ENCODE measurements at places on chromosomes 12 and 14.

DNA sequence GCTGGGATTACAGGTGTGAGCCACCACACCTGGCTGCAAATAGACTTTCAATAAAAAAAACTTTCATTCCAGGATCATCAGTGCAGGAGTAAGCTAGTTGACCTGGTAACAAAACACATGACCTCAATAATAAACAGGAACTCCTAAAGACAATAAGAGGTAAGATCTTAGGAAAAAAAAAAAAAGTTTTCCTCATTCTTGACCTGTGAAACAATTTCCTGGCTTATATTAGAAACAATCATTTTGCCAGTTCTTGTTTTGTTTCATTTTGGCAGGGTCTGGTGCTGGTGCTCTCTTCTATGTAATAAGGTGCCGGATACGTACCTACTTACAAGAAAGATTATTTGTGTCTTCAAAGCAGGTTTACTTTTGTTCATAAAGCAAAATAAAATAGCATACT lies 90.6 kb upstream of the AMN1 start:
- DNase-seq: no peak

DNA sequence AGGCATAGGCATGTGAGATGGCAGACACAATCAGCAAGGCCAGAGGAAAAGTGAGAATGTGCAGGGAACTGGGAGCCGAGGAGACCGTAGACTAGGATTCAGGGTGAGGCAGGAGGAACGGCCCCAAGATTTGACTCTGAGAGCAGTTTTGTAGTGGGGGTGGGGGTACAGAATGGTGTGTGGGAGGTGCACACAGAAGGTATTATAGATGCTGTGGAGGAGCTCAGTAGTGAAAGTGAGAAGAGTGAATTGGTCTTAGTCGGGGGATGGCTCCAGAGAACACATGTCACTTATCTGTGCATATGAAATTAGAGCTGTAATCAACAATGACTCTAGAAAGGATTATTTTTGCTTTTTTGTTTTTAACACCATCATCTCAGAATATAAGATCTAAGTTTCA lies 11.9 kb downstream of the ZNF664 start:
- no peak for DNase-seq

GRCh38 chr14:103623883-103624482 lies 5.0 kb upstream of the KLC1 start:
- no peak for DNase-seq

GRCh38 chr12:117881517-117881916 lies 87.3 kb downstream of the KSR2 start:
- no peak for DNase-seq

DNA sequence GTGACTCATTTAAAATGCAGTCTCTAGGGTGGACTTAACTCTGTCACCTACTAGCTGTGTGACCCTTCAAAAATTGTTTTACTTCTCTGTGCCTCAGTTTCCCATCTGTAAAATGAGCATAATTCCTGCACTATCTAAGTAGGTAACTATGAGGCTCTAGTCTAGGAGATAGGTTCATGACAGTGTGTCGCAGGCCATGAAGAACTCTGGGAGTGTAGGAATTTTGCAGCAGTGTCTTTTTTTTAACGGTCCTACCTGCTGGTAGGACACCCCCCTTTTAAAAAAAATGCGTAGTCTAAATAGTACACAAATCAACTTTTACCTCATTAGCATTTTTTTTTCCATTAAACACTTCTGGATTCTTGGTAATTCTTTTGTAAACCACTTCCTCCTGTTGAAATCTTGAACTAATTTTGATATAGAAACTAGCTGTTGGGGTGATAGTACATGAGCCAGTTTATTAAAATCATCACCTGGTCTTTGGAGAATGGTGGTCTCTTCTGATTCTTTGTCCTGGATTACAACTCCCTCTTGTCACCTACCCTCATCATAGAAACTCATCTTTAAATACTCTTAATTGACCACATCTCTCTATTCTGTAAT lies 86.0 kb upstream of the SLC38A2 start:
- DNase-seq: no peak

GRCh38 chr12:77494296-77494695 lies 336.4 kb upstream of the NAV3 start:
- DNase-seq: no peak

GRCh38 chr12:132403636-132404434 lies 74.4 kb upstream of the GALNT9 start:
- DNase-seq: no peak

- DNase-seq: no peak
These were observed 8.3 kb downstream of the ANHX start for GRCh38 chr12:133227281-133227852.

DNA sequence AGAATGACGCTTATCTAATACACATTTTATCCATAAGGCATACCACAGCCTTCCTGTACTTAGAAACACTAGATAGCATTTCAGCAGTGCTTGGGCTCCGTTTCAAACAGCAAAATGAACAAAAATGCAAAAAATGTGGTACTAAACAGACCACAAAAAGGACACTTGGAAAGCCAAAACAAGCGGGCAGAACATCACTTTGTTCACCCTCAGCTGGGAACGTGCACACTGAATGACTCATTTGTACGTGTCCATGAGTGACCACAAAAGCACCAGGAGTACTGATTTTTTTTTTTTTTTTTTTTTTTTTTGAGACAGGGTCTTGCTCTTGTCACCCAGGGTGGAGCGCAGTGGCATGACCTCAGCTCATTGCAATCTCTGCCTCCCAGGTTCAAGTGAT lies 8.9 kb upstream of the FOXN3 start:
- DNase-seq: no peak

- DNase-seq: no peak
These were observed 197.2 kb upstream of the NUDT4 start for GRCh38 chr12:93180566-93180965.

- no peak for DNase-seq
These were observed 186.7 kb upstream of the NEDD1 start for GRCh38 chr12:96720363-96720705.

DNA sequence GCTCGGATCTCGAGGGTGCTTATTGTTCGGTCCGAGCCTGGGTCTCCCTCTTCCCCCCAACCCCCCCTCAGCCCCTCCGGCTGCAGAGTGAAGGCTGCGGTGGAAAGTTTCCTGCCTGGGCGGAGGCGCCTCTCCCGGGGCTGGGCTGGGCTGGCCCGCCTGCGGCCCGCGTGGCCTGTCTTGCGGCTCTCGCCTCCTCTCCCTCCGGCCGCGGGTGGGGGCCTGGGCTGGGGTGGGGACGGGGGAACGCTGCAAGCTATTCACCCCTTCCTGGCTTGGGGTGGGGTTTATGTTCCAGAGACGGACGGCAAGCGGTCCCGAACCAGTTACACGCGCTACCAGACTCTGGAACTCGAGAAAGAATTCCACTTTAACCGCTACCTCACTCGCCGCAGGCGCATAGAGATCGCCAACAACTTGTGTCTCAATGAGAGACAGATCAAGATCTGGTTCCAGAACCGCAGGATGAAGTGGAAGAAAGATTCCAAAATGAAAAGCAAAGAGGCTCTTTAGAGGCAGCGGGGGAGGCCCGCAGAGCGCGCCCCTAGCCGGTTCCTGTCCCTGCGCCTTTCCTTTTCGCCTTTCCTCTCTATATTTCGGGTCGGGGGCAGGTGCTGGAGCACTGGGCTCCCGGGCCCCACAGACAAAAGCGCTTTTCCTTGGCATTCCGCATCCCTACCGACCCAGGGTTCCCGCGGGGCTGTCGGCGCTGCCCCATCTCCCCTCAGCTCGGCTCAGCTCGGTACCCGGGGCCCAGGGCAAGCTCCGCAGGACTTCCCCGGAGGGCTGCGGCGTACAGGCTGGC lies 1.3 kb downstream of the HOXC5 start:
- no peak for DNase-seq

- no peak for DNase-seq
These were observed 166.0 kb downstream of the SLC38A4 start for GRCh38 chr12:46659824-46660223.

DNA sequence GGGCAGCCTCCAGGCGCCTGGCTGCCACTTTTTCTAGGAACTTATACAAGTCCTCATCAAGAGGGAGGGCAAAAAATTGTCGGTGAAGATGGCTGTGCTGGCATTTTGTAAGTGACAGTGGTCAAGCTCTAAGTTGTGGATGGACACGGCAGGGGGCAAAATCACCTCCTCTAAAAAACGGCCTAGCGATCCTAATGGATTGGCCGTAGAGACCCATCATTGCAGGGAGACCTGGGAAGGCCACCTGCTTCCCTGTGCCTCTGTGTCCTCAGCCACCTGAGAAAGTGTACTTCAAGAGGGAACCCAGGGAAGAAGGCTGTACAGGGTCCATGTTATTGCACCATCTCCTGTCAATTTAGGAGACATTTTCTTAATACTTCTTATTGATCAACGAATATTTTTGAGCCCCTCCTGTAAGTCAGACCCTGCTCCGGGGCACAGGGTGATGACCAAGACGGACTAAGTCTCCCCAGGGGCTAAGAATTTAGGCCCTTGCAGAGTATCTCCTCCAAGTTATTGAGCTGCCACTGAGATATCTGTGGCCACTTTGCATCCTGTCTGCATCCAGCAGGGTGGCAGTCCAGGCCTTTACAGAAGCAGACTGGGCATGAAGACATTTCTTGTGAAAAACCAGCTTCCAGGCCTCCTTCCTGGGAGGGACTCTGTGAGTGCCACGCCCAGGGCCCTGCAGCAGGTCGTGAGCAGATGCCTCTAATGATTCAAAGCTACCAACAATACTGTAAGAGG lies 40.5 kb downstream of the PSMA6 start:
- no peak for DNase-seq

GRCh38 chr12:68001486-68002466 lies 12.5 kb downstream of the IFNG-AS1 start:
- no peak for DNase-seq

GRCh38 chr12:116459011-116459875 lies 99.9 kb upstream of the MAP1LC3B2 start:
- no peak for DNase-seq

DNA sequence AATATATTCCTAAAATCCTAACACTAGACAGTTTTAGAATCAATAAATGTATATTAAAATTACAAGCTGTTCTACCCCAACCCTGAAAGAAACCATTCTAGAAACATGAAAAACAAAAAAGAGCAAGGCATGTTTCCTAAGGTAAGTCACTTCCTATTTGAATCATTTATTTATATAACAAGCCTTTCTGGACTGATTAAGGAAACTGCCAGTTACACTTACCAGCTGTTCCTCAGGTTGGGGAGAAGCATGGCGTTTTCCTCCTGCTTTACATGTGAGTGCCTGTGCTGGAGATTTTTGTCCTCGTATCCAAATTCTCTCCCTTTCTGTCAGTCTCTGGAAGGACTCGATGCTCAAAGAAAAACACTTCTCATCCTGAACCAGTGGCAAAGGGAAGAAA lies 183.3 kb downstream of the EFCAB11 start:
- no peak for DNase-seq

- DNase-seq: no peak
These were observed 38.4 kb downstream of the C12orf56 start for GRCh38 chr12:64352181-64352580.

DNA sequence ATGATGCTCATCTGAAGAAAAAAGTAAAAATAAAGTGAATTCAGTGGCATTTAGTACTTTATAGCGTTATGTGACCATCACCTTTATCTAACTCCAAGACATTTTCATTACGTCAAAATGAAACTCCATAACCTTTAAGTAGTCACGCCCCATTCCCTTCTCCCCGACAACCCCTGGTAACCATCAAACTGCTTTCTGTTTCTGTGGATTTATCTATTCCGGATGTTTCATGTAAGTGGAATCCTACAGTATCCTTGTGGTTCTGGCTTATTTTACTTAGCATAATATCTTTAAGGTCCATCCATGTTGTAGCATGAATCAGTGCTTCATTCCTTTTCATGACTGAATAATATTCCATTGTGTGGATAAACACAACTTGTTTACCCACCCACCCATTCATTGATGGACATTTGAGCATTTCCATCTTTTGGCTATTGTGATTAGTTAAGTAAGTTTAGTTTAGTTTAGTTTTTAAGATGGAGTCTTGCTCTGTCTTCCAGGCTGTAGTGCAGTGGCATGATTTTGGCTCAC lies 18.5 kb upstream of the MAP1LC3B2 start:
- no peak for DNase-seq

- no peak for DNase-seq
These were observed 338.6 kb downstream of the PCNX1 start for GRCh38 chr14:71245659-71246361.

DNA sequence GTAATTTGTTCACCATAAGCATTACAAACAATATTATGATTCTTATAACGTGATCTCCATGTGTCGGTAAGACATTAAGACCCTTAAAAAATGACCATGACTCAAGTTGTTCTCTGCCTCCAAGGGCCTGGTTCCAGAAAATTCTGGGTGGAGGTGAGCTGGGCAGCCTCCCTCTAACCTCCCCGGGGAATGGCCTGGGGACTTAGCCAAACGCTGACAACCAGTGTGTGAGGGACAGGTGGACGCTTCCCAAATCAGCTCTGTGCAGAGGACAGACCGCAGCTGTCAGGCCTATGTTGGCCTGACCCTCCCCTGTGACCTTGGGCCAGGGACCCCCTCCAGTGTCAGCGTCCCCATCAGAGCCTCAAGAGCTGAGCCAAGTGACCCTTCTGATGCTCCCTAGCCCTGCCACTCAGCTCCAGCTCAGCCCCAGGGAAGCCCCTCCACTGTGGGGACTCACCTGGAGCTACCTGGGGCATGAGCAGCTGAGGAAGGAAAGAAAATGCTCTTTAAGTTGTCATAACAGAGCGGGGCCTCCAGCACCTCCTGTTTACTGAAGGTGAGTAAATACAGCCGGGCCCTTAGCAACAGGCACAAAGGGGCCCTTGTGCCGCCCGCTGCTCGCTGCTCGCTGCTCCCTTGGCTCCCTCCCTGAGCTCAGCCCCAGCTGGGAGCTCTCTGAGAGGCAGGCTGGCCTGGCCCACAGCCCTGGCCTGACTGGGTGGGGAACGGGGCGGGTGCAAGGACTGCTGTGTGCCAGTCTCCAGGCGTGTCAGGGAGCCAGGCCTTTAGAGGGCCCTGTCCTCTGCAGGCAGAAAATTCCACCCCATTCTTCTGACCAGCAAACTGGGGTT lies 116.6 kb downstream of the CALM1 start:
- DNase-seq: no peak

GRCh38 chr14:74219277-74220205 lies 19.7 kb upstream of the VSX2 start:
- DNase-seq: no peak

- no peak for DNase-seq
These were observed 29.9 kb downstream of the RXYLT1 start for GRCh38 chr12:63809566-63809965.

DNA sequence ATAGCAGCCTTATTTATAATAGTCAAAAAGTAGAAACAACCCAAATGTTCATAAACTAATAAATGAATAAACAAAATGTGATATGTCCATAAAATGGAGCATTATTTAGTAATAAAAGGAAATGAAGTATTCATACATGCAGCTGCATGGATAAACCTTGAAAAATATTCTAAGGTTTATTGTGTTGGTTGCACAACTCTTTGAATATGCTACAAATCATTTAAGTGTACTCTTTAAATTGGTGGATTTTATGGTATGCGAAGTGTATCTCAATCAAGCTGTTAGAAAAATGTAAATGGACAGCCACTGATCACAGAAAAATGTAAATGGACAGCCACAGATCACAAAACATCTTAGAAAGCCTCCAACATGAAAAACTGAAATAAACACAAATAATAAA lies 73.2 kb upstream of the SLC38A4 start:
- no peak for DNase-seq

- no peak for DNase-seq
These were observed 191.8 kb downstream of the DACT1 start for GRCh38 chr14:58829594-58829993.

- DNase-seq: no peak
These were observed 9.6 kb upstream of the PHC1 start for GRCh38 chr12:8904665-8905064.

All from activated CD8-positive, alpha-beta memory T cell treated with anti-CD3 and anti-CD28 coated beads for 1 hour (primary cell).